ENCODE measurements at places on chromosomes 5 and 9.

GRCh38 chr9:87771316-87772006 lies 45.5 kb downstream of the CTSL start:
- DNase-seq, result no peak

DNA sequence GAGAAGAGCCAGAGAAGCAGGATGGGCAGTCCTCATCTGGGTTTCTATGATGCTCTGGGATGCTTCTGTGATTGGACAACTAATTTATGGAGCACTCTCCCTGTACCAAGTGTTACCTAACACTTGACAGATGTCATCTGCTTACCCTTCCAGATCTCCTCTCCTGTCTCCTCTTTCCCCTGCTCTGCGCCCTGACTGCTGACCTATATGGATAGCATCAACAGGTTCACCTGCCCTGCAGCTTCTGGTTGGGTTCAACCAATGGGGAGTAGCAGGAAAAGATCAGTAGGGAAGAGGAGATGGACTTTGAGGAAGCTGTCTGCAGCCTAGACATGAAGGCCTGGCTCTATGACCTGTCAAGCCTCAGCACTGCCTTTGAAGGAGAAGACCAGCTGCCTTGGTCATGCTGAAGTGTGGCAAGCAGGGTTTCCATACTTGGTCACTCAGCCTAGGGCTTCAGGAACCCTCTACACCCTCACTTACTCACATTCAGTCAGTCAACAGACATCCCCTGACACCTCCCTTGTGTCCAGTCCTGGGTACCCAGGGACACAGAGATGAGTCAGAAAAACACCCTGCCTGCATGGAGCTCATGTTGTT lies 11.3 kb upstream of the P4HA2 start:
- DNase-seq, result no peak

- DNase-seq, result peak; percentile 20
Measured at GRCh38 chr5:7779019-7780005, 71.6 kb downstream of the CFAP90 start.

- no peak for DNase-seq
Measured at GRCh38 chr9:108073823-108074222, 584.3 kb upstream of the KLF4 start.

- DNase-seq, result no peak
Measured at GRCh38 chr9:111919875-111920274, 23.3 kb downstream of the UGCG start.

DNA sequence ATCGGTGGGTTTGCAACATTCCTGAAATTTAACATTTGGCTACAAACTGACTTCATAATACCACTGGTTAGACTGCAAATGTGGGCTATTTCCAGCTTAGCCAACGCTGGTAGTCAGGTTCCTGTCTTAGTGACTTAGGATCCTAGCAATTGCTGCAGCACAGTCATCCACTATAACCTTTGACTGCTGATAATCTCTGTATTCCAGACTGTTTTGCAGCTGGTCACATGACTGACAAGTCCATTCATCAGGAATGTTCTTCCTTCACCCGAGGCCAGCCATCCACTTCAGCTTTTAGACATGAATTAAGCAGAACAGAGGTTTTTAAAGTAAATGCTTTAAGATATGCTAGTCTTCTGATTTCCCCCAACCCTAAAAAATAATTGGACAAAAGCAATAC lies 425.9 kb upstream of the MPDZ start:
- no peak for DNase-seq

DNA sequence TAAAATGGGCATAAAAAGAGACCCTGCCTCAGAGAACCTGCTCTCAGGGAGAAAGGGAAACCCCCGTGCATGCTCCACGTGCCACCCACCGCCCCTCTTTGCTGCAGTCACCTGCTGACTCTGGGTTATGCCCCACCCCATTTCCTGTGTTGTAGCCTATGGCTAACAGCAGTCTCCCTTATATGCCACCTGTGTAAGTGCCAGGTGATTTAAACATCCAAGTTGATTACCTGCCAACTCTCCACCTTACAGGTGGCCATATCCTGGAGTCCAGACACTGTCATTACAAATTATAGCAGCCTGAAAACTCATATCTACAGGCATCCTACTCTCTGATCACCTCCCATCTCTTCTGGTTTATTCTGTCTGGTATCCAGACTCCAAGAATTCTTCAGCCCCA lies 242.6 kb downstream of the HSPA4 start:
- no peak for DNase-seq

All from HT1080 (cell line).